ENCODE measurements at places on chromosomes 12 and 14. TPM values are rescaled to one million over a fixed set of nuclear protein-coding genes. Genes with fewer than 3 reads are reported as not detected.

Gene FOXN4
- total RNA-seq, result not detected

Gene ZDHHC22
- under 0.01 TPM for total RNA-seq

Gene CISTR
- total RNA-seq, result not detected

Gene KCNJ8
- not detected for total RNA-seq

Gene SRRM4
- not detected for total RNA-seq

Gene SRGAP1
- total RNA-seq, result 1.8 TPM

Gene NOVA1
- 2.1 TPM for total RNA-seq

Gene FAM186B
- 0.13 TPM for total RNA-seq

Gene AVPR1A
- total RNA-seq, result not detected

Gene SYNE3
- total RNA-seq, result 11.5 TPM

Gene SDSL
- 10.3 TPM for total RNA-seq

GRCh38 chr12:93136253-93137055, 207.4 kb upstream of the EEA1 start:
- DNase-seq, result no peak

GRCh38 chr12:78674311-78675090, 190.1 kb upstream of the SYT1 start:
- no peak for DNase-seq

DNA sequence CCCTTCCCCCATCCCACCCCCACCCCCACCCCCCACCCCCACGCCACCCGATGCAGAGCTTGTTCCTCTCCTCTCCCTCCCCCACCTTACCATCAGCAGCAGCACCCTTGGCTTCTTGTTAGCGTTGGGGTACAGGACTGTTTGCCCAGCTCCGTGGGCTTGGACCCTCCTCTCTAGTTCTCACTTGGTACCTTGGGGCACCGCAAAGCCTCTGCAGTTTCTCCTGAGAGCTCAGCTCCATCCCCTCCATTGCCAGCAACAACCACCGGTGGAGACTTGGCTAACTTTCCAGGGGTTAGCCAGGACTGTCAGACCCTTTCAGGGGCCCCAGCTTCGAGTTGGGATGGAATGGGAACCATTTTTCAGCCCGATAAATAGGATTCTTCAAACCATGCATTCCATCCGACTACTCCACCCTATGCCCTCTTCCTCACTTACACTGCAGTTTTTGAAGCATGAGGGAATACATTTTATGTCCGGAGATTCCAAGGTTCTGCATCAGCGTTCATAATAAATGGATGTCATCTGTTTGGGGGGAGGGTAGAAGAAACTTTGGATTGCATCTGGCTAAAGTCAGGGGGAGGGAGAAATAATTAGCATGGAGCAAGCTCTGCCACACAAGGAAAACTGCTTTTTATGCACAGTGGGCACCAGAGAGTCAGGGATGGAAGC, 1.1 kb downstream of the SCN8A start:
- no peak for DNase-seq

DNA sequence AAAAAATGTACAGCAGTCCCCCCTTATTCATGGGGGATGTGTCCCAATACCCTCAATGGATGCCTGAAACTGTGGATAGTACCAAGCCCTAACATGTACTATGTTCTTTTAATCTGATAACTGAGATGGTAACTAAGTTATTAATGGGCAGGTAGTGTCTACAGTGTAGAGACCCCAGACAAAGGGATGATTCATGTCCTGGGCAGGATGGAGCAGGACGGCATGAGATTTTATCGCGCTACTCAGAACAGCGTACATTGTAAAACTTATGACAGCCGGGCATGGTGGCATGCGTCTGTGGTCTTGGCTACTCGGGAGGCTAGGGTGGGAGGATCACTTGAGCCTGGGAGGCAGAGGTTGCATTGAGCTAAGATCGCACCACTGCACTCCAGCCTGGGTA, 37.1 kb downstream of the KIAA0586 start:
- no peak for DNase-seq

- no peak for DNase-seq
These were observed 314.6 kb downstream of the GRIN2B start for GRCh38 chr12:13666806-13667205.

DNA sequence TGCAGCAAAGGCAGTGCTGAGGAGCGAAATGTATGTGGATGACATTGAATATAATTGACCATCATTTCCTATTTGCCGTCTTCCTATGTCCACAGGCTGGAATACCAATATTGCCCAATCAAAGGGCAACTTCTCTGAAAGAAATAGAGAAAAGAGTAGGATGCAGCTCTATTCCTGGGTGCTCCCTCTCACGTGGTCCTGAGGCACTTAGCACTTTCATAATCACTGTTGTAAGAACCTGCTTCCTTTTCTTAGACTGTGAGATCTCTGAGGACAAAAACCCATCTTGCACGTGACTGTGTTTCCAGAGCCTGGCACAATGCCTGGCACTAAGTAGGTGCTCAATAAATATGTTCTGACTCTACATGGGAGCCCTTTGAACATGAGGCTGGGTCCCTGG, 122.7 kb upstream of the CPM start:
- DNase-seq, result no peak

DNA sequence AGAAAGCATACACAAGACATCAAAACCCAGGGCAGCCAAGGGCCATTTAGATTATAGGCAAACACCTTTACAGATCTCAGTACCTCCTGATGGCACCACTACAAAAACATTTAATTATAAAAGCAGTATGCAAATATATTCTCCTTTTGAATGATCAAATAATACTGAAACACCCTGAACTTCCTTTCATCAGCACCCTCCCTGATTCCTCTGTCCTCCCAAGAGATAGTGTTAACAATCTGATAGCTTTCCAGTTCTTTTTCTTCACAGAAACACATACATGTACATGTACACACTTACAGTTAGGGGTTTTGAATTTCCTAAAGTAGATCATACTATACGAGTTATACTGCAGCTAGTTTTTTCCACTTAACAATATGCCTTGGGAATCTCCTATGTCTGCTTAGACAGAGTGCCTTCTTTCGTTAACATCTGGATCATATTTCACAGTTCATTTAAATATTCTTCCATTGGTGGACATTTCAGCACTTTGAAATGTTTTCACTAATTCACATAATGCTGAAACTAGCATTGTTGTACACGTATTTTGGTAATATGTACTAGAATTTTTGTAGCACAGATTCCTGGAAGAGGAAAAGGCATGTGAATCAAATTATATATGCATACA, 35.2 kb downstream of the TDG start:
- no peak for DNase-seq

GRCh38 chr14:93128725-93129459, 13.2 kb upstream of the ITPK1 start:
- no peak for DNase-seq

GRCh38 chr12:100827901-100828520, 33.4 kb downstream of the ANO4 start:
- no peak for DNase-seq

DNA sequence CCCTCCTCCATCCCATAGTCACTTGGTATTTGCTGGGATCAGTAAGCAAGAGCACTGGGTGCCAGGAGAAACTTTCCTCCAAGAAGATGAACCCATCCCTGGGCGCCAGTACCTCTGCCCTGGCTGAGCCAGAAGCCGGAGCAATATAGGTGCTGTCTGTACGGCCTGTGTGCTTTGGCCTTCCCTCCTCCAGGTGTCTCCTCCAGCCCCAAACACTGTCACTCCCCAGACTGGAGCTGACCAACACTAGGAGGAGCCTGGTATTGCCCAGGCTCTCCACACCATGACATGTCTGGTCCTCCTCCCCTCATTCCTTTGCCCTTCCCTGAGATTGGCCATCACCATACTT, 4.9 kb downstream of the GSTZ1 start:
- DNase-seq, result no peak

GRCh38 chr12:92973614-92974013, 44.5 kb upstream of the EEA1 start:
- no peak for DNase-seq

- DNase-seq, result no peak
These were observed 74.0 kb downstream of the KIF21A start for GRCh38 chr12:39368891-39369290.

GRCh38 chr14:20441461-20441860, 5.5 kb upstream of the KLHL33 start:
- DNase-seq, result no peak

GRCh38 chr12:39145175-39145999, 240.0 kb upstream of the CPNE8 start:
- no peak for DNase-seq

- DNase-seq, result no peak
These were observed 41.3 kb downstream of the SLC25A47 start for GRCh38 chr14:100364403-100364802.

DNA sequence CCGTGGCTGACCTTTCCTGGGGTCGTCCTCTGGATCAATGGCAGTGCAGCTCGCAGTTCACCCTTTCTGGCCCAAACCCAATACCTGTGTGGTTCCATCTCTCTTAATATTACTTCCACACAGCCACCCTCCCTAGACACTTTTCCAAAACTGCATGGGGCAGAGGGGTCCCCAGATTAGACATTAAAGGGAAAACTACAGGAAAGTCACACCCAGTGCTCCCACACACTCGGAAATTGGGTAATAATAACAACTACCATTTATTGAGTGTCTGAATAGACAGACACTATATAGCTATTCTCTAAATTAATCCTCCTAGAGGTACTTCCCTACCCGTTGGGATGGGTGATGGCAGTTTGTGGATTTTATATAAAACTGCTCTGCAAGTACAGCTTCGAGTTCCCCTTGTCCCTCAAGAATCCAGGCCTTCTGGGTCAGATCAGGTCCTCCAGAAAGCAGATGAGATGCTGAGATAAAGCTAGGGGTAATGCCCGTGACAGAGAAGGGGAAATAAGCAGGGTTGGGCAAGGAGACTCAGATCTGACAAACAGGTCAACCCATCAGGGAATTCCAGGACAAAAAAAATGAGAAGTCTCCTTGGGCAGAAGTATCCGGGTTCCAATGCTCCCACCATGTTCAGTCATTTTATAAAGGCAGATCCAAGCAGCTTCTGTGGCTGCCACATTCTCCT, 795 bp upstream of the PXN start:
- DNase-seq, result no peak

DNA sequence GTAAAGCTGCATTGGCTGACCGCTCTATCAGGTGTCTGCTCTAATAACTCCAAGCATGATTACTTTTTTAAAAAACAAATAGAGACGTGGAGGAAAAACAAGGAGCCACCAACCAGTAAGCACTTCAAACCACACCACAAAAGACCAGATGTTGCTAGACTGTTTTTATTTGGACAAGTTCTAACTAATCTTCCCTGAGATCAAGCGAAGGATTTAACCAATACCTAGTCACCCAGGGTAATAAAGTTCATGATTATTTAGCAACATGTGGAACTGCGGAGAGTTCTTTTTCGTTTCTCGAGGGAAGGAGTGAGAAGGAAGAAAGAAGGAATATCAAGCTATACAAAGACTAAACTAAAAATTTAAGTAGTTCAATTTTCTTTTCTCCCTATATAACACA, 288.1 kb downstream of the DUSP6 start:
- DNase-seq, result no peak

GRCh38 chr12:67370979-67371378, 101.8 kb downstream of the CAND1 start:
- no peak for DNase-seq

- DNase-seq, result no peak
These were observed 77.2 kb downstream of the ARL6IP4 start for GRCh38 chr12:123057513-123058265.

DNA sequence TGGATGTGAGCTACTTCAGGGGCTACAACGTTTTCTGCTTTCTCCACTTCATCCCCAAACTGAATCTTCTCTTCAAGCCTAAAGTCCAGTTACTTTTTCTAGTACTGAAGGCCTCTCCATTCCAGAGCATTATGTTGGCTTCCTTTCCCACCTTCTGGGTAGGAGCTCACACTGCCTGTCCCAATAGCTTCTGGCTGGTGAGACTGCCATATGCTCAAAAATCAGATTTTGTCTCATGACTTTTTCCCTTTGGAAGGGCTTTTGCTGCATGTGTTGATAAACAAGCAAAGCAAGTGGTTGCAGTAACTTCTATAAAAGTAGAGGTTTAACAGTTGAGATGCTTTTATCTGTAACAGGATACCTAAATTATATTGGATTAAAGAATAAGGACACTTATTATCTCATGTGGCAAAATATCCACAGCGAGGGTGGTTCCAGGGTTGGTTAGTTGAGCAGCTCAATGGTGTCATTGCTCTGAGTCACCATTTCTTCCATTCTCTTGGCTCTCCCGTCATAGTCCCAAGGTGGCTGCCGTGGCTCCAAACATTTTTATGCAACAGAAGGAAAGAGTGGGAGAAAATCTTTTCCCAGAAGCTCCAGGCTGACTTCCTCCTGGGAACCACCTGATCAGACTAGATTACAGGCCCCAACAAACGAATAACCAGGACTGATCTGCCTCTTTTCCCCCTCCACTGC, 15.1 kb upstream of the PPFIBP1 start:
- DNase-seq, result no peak

- no peak for DNase-seq
These were observed 75.3 kb upstream of the DUSP6 start for GRCh38 chr12:89427508-89428156.

GRCh38 chr14:99961826-99962518, 103.2 kb upstream of the EVL start:
- no peak for DNase-seq

GRCh38 chr12:15268927-15269552, 47.8 kb upstream of the RERG start:
- DNase-seq, result peak; percentile 35

DNA sequence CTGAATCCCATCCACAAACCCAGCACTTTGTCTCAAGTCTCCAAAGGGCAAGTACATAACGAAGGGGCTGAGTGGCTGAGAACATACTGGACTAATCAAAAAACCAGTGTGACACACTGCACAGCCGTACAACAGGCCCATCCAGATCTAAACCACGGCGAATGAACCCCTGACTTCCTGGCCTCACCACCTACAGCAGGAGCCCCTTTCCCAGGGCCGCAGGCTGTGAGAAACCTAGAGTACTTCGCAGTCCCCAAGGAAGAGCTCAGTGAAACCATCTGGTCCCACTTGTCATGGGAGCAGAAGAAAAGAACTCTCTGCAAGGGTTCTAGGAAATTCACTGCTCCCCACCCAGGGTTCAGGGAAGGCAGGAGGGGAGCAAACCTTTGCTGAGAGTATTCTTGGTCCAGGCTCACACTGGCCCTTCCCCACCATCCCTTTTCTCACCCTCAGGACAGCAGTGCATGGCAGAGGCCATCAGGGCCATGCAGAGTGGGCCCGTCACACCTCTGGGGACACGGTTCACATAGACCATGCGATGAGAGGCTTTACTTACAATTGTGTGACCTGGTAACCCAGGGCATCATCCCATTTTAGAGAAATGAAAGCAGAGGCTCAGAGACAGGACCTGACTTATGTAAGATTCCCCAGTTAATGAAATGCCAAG, 192.8 kb downstream of the BCL11B start:
- DNase-seq, result no peak

GRCh38 chr14:66377574-66377973, 108.6 kb upstream of the CCDC196 start:
- DNase-seq, result no peak

- peak; percentile 35 for DNase-seq
These were observed 14.0 kb upstream of the RACGAP1 start for GRCh38 chr12:50039151-50039835.

Data from pulmonary artery endothelial cell (primary cell).